ENCODE measurements at places on chromosomes 11 and 22. TPM values are rescaled to one million over a fixed set of nuclear protein-coding genes. Genes with fewer than 3 reads are reported as not detected.

GRCh38 chr11:69912161-69912910 lies 93.1 kb upstream of the FGF3 start:
- no peaks in the 10 kb centered on the region for H3K4me1 ChIP-seq
- H3K36me3 ChIP-seq = no peaks in the 10 kb centered on the region
- H3K4me3 ChIP-seq = no peak overlapping the region
- no peak overlapping the region for H3K27ac ChIP-seq
- no peak for DNase-seq

DNA sequence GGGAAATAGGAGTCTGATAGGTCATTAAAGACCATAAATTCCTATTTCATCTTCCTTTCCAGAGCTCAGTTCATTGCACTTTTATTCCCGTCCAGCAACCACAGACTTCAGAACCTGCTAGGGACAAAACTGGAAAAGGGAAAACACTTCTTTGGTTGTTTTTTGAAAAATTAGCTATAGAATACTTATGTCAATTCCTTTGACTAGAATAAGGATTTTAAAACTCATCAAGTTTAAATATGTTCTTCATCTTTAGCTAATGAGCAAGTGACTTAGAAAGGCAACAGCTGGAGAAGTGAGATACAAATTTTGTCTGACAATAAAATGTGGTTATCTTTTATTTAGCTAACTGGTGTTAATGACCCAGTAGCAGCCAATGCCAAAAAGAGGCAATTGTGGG lies 206.9 kb downstream of the SOX6 start:
- DNase-seq = no peak
- no peaks in the 10 kb centered on the region for H3K36me3 ChIP-seq
- no peak overlapping the region for H3K4me3 ChIP-seq
- H3K27me3 ChIP-seq = no peaks in the 10 kb centered on the region
- H3K4me1 ChIP-seq = no peaks in the 10 kb centered on the region
- H3K27ac ChIP-seq = no peak overlapping the region

DNA sequence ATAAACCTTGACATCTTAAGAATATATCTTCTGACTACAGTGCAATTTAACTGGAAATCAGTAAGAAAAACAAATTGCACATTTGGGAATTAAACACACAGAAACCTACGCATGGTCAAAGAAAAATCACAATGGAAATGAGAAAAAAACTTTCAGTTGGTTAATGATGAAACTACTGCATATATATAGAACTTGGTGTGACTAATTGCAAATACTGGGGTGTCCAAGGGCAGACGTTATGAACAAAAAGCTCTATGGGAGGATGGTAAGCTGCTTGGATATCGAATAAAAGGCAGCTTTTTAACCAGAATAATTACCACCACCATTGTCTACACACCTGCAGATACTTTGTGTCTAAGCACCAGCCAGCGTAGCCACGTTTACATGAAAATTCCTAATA lies 791 bp downstream of the GDPD4 start:
- no peaks in the 10 kb centered on the region for H3K27me3 ChIP-seq
- no peaks in the 10 kb centered on the region for H3K36me3 ChIP-seq
- no peak overlapping the region for H3K27ac ChIP-seq

GRCh38 chr22:23234409-23235161 lies 54.3 kb downstream of the BCR start:
- H3K27ac ChIP-seq = no peak overlapping the region
- H3K27me3 ChIP-seq = no peaks in the 10 kb centered on the region
- no peak overlapping the region for H3K4me3 ChIP-seq
- no peak for DNase-seq

- no peaks in the 10 kb centered on the region for H3K27me3 ChIP-seq
- no peak overlapping the region for H3K27ac ChIP-seq
- no peak overlapping the region for H3K4me3 ChIP-seq
- H3K4me1 ChIP-seq = no peaks in the 10 kb centered on the region
These were observed 30.5 kb upstream of the PPARA start for GRCh38 chr22:46119729-46120419.

- no peak overlapping the region for H3K27ac ChIP-seq
- no peaks in the 10 kb centered on the region for H3K4me1 ChIP-seq
- DNase-seq = no peak
- H3K36me3 ChIP-seq = no peaks in the 10 kb centered on the region
- no peaks in the 10 kb centered on the region for H3K27me3 ChIP-seq
- no peak overlapping the region for H3K4me3 ChIP-seq
These were observed 75.3 kb downstream of the PKNOX2 start for GRCh38 chr11:125239585-125240560.

DNA sequence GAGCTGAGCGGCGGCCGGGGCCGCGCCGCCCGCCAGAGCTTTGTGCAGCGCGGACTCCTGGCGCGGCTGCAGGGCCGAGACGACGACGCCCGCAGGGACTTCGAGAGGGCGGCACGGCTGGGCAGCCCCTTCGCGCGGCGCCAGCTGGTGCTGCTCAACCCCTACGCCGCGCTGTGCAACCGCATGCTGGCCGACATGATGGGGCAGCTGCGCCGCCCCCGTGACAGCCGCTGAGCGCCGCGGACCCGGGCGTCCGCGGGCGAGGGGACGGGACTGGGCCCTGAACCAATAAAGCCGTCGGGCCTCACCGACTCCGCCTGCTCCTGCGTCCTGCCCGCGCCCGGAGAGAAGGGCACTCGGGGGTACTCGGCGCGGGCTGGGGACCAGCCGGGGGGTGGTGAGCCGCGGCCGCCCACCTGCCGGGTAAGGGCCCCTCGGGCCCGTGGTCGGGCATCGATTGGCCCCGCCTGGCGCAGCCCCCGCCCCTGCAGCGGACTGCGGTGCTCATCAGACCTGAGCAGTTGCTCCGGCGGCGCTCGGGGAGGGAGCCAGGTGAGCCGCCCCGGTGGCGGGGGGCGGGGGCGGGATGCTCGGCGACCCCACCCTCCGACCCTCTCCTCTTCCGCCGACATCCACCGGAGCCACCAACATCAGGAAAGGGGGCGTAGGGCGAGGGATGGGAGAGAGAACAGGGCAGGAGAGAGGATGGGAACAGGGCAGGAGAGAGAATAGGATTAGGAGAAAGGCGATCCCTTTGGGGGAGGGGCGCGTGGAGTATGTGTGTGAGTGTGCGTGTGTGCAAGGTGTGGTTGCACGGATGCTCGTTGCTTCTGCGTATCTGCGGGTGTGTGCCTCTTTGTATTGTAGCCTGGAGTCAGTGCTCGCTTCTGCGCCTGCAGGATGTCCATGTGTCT lies at the start of gene TMEM25:
Gene TMEM25 (plus strand): TSS at position 510 of the 914 bp plus-strand sequence. CDS start 610 bp downstream, outside the sequence.
- H3K36me3 ChIP-seq = no peaks in the 10 kb centered on the region
- H3K27me3 ChIP-seq = no peaks in the 10 kb centered on the region
- H3K4me3 ChIP-seq = peak within 1 kb of the TSS; percentile 70
- H3K27ac ChIP-seq = peak within 1 kb of the TSS; percentile 67
- peaks cover 23% of the 10 kb centered on the region for H3K4me1 ChIP-seq

GRCh38 chr11:36073411-36074203 lies 129.7 kb downstream of the LDLRAD3 start:
- no peak overlapping the region for H3K4me3 ChIP-seq
- no peaks in the 10 kb centered on the region for H3K27me3 ChIP-seq
- no peaks in the 10 kb centered on the region for H3K36me3 ChIP-seq
- H3K27ac ChIP-seq = no peak overlapping the region
- no peak for DNase-seq

GRCh38 chr22:43828725-43828997 lies 16.6 kb upstream of the EFCAB6 start:
- no peak for DNase-seq
- no peaks in the 10 kb centered on the region for H3K27me3 ChIP-seq
- H3K4me3 ChIP-seq = no peak overlapping the region
- no peaks in the 10 kb centered on the region for H3K4me1 ChIP-seq
- H3K36me3 ChIP-seq = no peaks in the 10 kb centered on the region

GRCh38 chr11:32464078-32464477 lies 28.7 kb upstream of the WT1 start:
- H3K27ac ChIP-seq = no peak overlapping the region
- no peak overlapping the region for H3K4me3 ChIP-seq
- no peak for DNase-seq

- H3K36me3 ChIP-seq = no peaks in the 10 kb centered on the region
- H3K27ac ChIP-seq = no peak overlapping the region
- DNase-seq = no peak
- H3K4me3 ChIP-seq = no peak overlapping the region
These were observed 298.3 kb downstream of the NTM start for GRCh38 chr11:131668500-131669400.

NCR3LG1 gene
- 5.9 TPM for total RNA-seq

PICK1 gene
- 22.5 TPM for total RNA-seq

GRM5 gene
- total RNA-seq = not detected
